ENCODE measurements at places on chromosomes 13 and 19. TPM values are rescaled to one million over a fixed set of nuclear protein-coding genes. Genes with fewer than 3 reads are reported as not detected.

DNA sequence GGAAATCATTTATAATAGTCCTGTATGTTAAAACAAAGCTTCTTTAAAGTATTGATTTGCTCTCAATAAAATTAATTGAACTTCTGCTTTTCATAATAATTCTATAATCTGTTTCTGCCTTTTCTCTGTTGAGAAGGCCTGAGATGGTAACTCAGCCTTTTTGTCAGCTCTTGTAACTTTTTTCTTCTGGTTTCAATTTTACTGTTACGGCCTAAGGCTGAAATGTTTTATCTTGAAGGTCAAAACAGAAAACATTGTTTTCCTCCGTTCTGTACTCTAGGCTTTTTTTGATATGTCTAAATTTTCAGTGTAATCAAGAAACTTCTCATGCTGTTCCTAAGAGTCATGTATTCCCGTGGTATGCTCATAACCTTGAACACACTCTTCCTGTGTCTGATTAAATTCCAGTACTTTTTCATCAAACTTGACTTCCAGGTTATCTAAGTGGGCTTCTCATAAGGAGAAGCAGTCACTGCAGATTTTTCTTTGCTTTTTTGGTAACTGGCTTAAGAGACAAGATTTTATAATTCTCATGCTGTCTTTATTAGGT, 7.6 kb upstream of the NAXD start:
- H3K27me3 ChIP-seq = no peaks in the 10 kb centered on the region
- H3K4me1 ChIP-seq = no peaks in the 10 kb centered on the region
- DNase-seq = no peak
- H3K4me3 ChIP-seq = no peak overlapping the region
- no peak overlapping the region for H3K27ac ChIP-seq

DNA sequence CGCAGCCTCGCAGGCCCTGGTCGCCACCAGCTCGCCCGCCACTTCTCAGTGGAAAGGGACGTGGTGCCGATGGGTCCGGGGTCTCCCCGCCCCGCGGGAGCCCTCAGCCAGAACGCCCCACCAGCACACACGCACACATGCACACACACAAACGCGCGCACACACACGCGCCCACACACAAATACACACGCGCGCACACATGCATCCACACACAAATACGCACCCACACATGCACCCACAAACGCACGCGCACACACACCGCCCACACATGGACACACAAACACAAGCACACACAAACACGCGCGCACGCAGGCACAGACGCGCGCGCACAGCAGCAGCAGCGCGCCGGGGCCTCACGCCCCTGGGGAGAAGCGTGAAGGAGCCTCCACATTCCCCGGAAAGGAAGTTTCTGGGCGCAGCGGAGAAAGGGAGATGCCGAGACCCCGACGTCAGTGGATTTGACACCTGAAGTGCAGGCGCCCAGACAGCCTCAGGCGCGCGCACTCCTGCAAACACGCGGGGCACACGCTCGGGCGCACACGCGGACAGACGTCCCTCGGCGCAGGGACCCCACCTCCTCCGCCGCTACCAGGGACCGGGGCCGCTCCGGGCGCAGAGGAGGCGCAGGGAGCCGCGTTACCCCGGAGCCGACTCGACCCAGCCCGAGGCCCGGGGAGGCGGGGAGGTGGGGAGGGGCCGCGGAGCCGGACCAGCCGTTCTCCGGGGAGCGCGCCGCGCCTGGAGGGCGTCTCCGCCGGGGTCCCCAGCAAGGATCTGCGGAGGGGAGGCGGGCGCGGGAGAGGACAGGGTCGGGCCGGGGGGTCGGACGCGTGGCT, 622 bp downstream of the RASA3 start:
- H3K27me3 ChIP-seq = no peaks in the 10 kb centered on the region
- H3K27ac ChIP-seq = peak overlapping the region; percentile 85
- peak overlapping the region; percentile 98 for H3K4me3 ChIP-seq

DNA sequence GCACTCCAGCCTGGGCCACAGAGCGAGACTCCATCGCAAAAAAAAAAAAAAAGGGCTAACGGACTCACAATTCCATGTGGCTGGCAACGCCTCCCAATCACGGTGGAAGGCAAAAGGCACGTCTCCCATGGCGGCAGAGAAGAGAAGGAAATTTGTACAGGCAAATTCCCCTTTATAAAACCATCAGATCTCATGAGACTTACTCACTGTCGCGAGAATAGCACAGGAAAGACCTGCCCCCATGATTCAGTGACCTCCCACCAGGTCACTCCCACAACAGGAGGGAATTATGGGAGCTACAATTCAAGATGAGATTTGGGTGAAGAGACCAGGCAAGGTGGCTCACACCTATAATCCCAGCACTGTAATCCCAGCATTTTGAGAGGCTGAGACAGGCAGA, 18.7 kb upstream of the NMRK2 start:
- DNase-seq = no peak
- H3K36me3 ChIP-seq = no peaks in the 10 kb centered on the region
- no peaks in the 10 kb centered on the region for H3K4me1 ChIP-seq
- no peak overlapping the region for H3K4me3 ChIP-seq
- no peak overlapping the region for H3K27ac ChIP-seq

- no peaks in the 10 kb centered on the region for H3K4me1 ChIP-seq
- no peak for DNase-seq
- no peaks in the 10 kb centered on the region for H3K27me3 ChIP-seq
- no peaks in the 10 kb centered on the region for H3K36me3 ChIP-seq
Measured at GRCh38 chr19:39599116-39599515, 3.2 kb upstream of the LGALS13 start.

GRCh38 chr13:29140277-29140676, 320.1 kb downstream of the MTUS2 start:
- peak overlapping the region; percentile 48 for H3K4me3 ChIP-seq
- H3K27me3 ChIP-seq = no peaks in the 10 kb centered on the region
- H3K27ac ChIP-seq = peak overlapping the region; percentile 79
- peaks cover 14% of the 10 kb centered on the region for H3K4me1 ChIP-seq
- no peak for DNase-seq

- H3K4me1 ChIP-seq = peaks cover 45% of the 10 kb centered on the region
- H3K27ac ChIP-seq = peak overlapping the region; percentile 60
- no peaks in the 10 kb centered on the region for H3K27me3 ChIP-seq
- peak overlapping the region; percentile 71 for H3K4me3 ChIP-seq
Measured at GRCh38 chr13:46894568-46894967, 2.3 kb downstream of the HTR2A start.

DNA sequence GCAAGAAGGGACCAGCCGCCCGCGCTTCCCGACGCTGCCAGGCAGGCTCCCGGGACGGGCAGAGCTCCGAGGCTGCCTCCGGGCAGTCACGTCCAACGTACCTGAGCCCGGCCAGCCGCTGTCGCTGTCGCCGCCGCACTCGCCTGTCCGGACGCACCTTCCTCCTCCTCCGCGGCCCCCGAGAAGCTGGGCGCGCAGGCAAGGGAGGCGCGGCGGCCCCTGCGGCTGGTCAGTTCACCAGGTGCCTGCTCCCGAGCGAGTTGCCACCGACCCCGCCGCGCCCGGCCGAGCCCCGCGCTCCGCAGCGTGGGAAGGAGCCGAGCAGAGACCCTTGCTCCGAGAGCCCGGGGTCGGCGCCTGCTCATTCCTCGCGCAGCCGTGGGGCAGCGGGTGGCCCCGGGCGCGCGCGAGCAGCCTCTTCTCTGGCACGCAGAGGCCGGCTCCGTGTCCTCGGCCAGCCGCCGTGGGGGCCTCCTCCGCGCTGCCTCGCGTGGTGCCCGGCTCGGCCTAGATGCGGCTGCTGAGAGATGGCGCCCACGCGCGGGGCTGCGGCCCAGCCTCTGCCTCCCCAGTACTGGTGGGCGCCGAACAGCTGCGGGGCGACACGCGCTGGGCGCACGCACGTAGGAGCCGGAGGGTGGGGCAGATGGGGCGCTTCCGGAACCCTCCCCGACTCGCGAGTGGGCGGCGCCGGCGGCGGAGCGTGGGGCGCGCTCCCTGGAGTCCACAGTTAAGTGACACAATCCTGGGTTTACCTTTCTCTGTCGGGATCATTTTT, 419.4 kb downstream of the UQCRFS1 start:
- no peaks in the 10 kb centered on the region for H3K36me3 ChIP-seq
- peaks cover 10% of the 10 kb centered on the region for H3K4me1 ChIP-seq
- no peak for DNase-seq
- peak overlapping the region; percentile 25 for H3K4me3 ChIP-seq
- no peak overlapping the region for H3K27ac ChIP-seq

DNA sequence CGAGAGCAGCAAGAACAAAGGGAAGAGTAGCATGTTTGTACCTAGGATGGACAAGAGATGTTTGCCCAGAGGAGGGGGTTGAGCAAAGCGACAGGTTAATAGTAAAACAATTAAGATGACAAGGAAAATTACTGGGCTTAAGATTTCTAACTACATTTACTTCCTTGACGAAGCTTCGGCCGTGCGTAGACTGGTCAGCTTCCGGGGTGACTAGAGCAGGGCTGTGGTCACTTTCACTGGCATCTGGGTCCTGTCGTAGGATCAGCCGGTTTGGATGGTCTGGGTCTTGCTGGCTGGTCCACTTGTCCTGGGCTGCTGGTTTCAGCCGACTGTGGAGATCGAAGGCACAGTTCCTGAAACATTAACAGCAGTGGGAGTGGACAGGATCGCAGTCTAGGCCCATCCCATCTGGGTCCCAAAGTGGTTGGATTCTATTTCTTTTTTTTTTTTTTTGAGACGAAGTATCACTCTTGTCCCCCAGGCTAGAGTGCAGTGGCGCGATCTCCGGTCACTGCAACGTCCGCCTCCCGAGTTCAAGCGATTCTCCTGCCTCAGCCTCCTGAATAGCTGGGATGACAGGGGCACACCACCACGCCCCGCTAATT, 5.0 kb upstream of the BSG start:
- H3K27me3 ChIP-seq = no peaks in the 10 kb centered on the region
- H3K36me3 ChIP-seq = no peaks in the 10 kb centered on the region
- H3K4me1 ChIP-seq = peaks cover 9% of the 10 kb centered on the region
- H3K27ac ChIP-seq = no peak overlapping the region

- no peak for DNase-seq
- no peaks in the 10 kb centered on the region for H3K36me3 ChIP-seq
- H3K27ac ChIP-seq = peak overlapping the region; percentile 13
- H3K27me3 ChIP-seq = no peaks in the 10 kb centered on the region
Measured at GRCh38 chr19:33376941-33377557, 3.5 kb downstream of the CEBPG start.

GRCh38 chr19:37127999-37128820, 44.3 kb downstream of the ZNF585A start:
- no peak overlapping the region for H3K27ac ChIP-seq
- no peak overlapping the region for H3K4me3 ChIP-seq
- H3K36me3 ChIP-seq = peaks cover 42% of the 10 kb centered on the region
- H3K27me3 ChIP-seq = no peaks in the 10 kb centered on the region
- no peak for DNase-seq

DNA sequence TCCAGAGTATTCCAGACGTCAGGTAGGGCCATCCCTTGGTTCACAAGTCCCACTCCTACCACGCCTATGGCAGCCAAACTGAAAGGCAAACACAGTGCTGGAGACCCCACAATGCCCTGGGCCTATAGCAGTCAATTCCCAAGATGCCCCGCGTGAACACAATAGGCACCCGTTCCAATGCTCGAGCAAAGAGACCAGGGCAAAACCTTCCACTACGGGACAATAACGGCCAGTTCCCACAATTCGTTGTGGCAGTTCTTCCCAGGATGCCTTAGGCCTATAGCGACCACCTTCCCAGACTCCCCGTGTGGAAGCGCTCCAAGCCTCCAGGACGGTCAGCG, 538 bp downstream of the ZNF428 start:
- H3K27me3 ChIP-seq = no peaks in the 10 kb centered on the region
- peak overlapping the region; percentile 95 for H3K27ac ChIP-seq
- peaks cover 12% of the 10 kb centered on the region for H3K4me1 ChIP-seq
- peak overlapping the region; percentile 83 for H3K4me3 ChIP-seq

GRCh38 chr13:113542751-113543424, 41.7 kb upstream of the TFDP1 start:
- DNase-seq = no peak
- peaks cover 34% of the 10 kb centered on the region for H3K4me1 ChIP-seq
- H3K27ac ChIP-seq = no peak overlapping the region
- H3K4me3 ChIP-seq = no peak overlapping the region

DNA sequence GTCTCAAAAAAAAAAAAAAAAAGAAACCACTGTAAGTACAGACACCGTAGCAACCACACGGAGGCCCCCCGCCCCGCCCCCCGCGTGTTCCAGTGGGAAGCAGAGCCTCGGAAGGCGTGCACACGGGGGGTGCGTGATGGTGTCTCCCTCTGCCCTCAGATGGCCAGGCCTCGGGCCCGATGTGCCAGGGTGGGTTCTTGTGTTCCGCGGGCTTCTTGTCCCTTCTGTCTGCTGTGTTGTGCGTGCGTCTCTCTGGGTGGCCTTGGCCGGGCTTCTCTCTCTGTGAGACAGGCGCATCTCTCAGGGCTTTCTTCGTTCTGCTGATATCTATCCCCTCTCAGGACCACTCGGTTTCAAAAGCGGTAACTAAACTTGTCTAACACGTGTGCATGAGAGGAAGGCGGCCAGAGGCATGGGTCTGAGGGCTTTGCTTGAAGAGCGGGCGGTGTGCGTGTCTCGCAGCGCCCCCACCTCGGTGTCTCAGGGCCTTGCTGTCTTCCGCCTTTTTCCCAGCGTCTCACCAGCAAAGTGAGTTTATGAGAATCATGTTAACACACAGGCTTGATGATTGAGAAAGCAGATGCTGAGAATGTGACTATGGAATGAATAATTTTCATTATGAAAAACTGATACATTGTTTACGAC, 12.6 kb downstream of the ATP11A start:
- H3K27ac ChIP-seq = no peak overlapping the region
- no peak overlapping the region for H3K4me3 ChIP-seq
- H3K4me1 ChIP-seq = peaks cover 28% of the 10 kb centered on the region

- DNase-seq = no peak
- H3K27ac ChIP-seq = no peak overlapping the region
- no peaks in the 10 kb centered on the region for H3K36me3 ChIP-seq
Measured at GRCh38 chr13:84399320-84400085, 517.2 kb upstream of the SLITRK1 start.

DNA sequence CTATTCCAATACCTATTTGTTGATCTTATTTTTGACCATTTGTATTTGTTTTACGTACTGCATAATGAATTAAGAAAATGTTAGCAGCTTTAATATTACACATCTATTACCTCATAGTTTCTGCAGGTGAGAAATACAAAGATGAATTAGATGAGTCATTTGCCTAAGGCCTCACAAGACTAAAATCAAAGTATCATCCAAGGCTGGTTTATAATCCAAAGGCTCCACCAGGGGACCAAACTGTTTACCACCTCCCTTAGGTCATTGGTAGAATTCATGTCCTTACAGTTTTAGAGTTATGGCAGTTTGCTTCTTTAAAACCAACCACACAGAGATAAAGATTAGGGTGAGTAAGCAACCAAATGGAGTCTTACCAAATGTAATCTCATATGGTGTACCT, 848.1 kb downstream of the SLITRK6 start:
- no peak for DNase-seq
- H3K27ac ChIP-seq = no peak overlapping the region
- no peaks in the 10 kb centered on the region for H3K4me1 ChIP-seq
- no peaks in the 10 kb centered on the region for H3K36me3 ChIP-seq
- H3K4me3 ChIP-seq = no peak overlapping the region

GRCh38 chr13:27933118-27933517, 13.3 kb downstream of the PDX1 start:
- H3K36me3 ChIP-seq = no peaks in the 10 kb centered on the region
- H3K27ac ChIP-seq = no peak overlapping the region
- DNase-seq = no peak
- H3K4me1 ChIP-seq = no peaks in the 10 kb centered on the region
- H3K27me3 ChIP-seq = no peaks in the 10 kb centered on the region
- H3K4me3 ChIP-seq = no peak overlapping the region

POMP gene
- 83.3 TPM for total RNA-seq

C13orf46 gene
- 1.3 TPM for total RNA-seq

ZNF726 gene
- 0.32 TPM for total RNA-seq

LRG1 gene
- total RNA-seq = 1.2 TPM

ZNF816 gene
- 12.9 TPM for total RNA-seq

KLK6 gene
- not detected for total RNA-seq

KLHL1 gene
- total RNA-seq = not detected

RASGRP4 gene
- total RNA-seq = 7.8 TPM

SLC7A9 gene
- total RNA-seq = not detected
